DMS79 (cell line): ENCODE measurements at places on chromosomes 13 and 19.

DNA sequence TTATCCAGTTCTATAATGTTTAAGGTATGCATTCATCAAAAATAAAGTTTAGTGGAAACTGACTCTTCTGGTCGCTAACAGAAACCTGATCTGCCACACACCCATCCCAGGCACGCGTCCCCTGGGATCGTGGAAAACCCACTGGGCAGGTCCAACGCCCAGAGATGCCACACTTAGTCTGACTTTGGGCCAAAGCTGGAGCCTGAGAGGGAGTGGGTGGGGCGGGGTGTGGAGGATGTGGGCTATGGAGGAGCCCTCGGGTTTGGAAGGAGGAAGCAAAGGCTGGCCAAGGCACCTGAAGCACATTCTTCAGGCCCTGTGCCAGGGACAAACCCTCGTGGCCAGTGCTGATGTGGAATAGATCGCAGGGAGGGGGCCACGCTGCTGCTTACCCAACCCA, 2.5 kb downstream of the IGFL1 start:
- no peak for DNase-seq

- no peak for DNase-seq
These were observed 613.2 kb upstream of the KLF12 start for GRCh38 chr13:74747186-74747955.

DNA sequence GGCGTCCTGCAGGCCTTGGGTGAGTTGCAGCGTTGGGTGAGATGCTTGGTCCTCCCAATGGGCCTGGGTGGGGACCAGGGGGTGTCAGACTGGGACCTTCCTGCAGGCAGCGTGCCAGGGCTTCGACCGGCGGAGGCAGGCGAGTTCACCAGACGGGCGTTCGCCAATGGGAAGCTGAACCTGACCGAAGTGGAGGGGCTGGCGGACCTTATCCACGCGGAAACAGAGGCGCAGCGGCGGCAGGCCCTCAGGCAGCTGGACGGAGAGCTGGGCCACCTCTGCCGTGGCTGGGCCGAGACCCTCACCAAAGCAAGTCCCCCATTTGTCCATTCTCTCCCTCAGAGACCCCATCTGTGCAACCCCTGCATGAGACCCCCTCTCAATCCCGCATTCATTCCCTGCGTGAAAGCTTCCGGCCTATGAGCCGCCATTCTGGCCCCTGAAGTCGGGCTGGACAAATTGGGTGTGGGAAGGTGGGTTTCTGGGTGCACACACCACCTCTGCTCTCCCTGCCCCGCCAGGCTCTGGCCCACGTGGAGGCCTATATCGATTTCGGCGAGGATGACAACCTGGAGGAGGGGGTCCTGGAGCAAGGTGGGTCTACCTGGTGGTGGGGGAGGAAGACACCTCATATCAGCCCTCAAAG, 1.2 kb downstream of the GTPBP3 start:
- no peak for DNase-seq

- DNase-seq: no peak
These were observed 2.4 kb upstream of the SIX5 start for GRCh38 chr19:45771311-45771933.

DNA sequence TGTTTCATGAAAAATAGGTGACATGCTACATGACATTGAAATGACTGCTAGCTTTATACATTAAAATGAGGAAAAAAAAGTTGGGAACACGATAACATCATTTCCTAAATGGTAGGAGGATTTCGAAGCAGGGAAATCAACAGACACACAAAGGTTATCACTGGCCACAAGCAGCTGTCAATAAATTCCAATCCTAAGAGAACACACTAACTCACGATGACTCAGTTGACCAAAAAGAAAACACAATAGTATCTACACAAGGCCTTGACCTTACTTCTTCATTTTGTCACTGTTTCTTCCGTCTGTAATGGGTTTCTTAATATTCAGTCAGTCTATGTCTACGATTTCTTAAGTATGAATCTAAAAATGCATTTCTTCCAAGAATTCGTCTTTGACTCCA, 36.5 kb downstream of the STARD13 start:
- DNase-seq: no peak

- DNase-seq: no peak
These were observed 11.6 kb upstream of the RASA3 start for GRCh38 chr13:114143806-114144605.

DNA sequence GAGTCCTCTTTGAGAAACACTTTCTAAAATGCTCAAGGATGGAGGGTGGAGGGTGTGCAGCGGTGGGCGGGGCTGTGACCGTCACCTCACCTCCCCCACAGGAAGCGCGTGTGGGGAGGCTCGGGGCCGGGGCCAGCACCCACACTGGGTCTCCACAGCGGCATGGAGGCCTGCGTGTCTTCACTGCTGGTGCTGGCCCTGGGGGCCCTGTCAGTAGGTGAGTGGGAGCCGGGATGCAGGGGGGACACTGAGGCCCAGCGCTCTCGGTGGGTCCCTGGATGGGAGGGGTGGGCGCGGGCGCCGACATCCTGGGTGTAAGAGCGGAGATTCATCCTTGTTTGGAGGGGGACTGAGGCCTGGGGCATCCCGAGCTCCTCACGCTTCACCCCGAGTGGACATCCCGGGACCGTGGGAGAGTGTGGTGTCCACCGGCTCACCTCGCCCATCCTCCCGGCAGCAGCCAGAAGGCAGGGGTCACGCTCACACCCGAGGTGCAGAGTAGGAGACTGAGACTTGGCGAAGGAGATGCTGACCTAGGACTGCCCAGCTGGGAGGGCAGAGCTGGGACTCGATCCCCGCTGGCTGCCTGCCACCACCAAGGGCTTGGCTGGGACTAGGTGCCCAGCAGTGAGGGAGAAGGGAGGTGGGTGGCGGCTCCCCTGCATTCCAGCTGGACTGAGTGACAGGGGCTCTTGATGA, at the start of gene GZMM:
Gene GZMM, plus strand, starts transcription at position 144 of the 699 bp plus-strand sequence. Its CDS starts 19 bp downstream, at position 163.
- DNase-seq: no peak

DNA sequence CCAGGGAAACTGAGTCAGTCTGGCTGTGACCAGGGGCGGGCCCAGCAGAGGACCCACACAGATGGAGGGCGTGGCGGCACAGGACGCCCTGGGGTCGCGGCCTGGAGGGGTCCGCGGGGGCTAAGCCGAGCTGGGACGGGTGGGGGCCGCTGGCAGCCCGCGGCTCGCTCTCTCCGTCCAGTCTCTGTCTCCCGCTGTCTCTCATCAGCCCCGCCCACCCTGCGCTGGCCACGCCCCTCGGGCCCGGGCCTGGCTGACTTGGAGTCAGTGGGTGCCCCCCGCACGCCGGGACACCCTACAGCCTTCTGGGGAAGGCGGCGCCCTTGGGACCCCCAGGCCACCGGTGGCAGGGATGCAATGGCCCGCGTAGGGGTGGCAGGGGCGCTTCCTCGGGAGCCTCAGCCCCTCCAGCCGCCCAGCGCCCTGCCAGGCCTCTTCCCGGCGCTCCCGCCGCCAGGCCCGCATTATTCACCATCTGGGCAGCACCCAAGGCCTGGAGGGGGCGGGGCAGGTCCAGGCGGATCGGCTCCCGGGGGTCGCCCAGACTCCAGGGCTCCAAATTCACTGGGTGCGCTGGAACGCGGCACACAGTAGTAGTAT, at the start of gene TBXA2R:
Gene TBXA2R, minus strand, starts transcription at position 186 of the 600 bp plus-strand sequence. CDS start 6,241 bp downstream, outside the sequence.
- DNase-seq: no peak

- DNase-seq: no peak
These were observed 611.4 kb downstream of the PCDH9 start for GRCh38 chr13:66618702-66619101.

DNA sequence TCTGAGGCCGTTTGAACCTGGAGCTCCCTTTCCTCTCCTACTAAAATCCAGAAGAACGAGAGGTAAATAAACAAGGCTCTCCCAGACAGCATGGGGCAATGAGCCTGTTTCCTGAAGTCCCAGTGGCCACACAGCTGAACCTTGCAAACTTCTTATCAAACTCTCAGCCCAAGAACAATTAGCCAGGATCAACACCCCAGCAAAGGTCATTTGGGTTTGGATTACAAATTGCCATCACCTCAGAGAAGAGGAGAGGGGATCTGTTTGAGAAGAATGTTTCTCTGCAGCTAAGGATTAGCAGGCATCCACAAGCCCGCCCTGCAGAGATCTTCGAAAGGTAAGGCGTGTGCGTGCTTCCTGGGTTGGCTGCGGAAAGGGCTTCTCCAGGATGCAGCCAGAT, 201.9 kb upstream of the SOX1 start:
- DNase-seq: no peak

- DNase-seq: no peak
These were observed 121.7 kb downstream of the ZNF429 start for GRCh38 chr19:21626924-21627697.

GRCh38 chr13:93411186-93411680, 184.6 kb downstream of the GPC6 start:
- no peak for DNase-seq

GRCh38 chr19:17576758-17577456, 21.5 kb downstream of the COLGALT1 start:
- no peak for DNase-seq

DNA sequence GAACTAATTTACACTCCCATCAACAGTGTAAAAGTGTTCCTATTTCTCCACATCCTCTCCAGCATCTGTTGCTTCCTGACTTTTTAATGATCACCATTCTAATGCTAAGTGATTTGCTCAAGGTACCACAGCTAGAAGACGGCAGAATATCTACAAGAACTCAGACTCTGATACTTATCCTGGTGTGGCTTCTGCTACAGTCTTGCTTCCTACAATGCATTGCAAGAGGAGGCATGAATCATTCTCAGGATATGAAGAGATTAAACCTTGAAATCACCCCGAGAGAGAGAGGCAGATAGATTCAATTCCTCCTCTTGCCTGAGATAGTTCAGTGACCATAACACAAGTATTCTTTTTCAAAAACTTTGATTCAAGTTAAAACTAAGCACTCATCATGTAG, 306.4 kb downstream of the TBC1D4 start:
- DNase-seq: no peak

DNA sequence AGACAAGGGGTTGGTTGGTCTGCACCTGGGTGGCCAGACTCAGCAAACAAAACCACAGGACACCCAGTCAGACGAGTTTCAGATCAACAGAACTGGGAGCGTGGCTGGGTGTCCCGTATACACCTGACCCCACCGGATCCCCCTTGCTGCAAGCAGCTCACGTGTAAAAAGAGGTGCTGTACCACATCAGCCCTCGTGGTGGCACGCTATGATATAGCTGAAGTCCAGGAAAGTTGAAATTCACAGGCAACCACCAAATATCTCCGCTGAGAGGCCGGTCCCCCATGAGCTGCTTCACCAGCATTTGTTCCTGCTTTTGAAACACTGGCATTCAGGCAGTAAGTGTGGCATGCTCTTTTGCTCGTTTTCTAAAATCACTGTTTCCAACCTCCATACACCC, 92.3 kb downstream of the TUBA3C start:
- DNase-seq: no peak

DNA sequence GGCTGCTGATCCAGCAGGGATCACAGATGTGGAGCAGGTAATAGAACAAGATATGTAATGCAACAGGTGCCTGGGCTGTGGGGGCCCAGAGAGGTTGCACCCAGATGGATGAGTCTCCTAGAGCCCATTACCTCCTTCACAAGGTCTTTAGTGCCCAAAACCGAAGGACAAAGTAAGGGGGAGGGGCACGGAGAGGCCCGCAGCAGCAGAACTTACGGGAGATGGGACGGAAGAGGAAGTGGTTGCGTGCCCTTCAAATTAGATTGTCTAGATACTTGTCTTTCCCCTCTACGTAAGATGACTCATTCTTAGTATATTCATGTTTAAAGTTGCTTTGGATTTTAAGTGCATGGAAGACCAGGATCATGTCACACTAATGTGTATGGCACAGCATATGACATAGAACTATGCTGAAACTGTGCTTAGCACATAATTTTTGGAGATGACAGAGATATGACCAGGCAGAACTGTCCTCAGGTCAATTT, 5.7 kb upstream of the MRPS31 start:
- DNase-seq: no peak

- DNase-seq: no peak
These were observed 23.4 kb downstream of the IPO5 start for GRCh38 chr13:97976610-97977521.

- no peak for DNase-seq
These were observed 4.6 kb upstream of the ZNF845 start for GRCh38 chr19:53328967-53329366.

- DNase-seq: peak; percentile 85
These were observed 441 bp upstream of the ZNF559 start for GRCh38 chr19:9323557-9323918.

GRCh38 chr13:33212396-33212795, 73.2 kb downstream of the STARD13 start:
- no peak for DNase-seq

GRCh38 chr19:45558399-45558878, 26.2 kb downstream of the OPA3 start:
- DNase-seq: no peak

DNA sequence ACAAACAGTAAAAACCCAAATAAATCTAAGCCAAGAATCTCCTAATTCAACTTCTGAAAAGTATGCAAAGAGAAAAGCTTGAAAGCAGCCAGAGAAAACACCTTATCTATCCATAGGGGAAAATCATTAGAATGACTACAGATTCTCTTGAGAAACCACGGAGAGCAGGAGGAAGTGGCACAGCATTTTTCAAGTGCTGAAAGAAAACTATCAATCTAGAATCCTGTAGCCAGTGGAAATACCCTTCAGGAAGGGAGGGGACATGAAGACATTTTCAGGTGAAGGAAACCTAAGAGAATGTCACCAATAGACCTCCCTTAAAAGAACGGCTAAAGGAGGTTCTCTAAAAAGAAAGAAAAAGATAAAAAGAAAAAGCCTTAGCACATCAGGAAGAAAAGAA, 66.2 kb upstream of the XPO4 start:
- no peak for DNase-seq

DNA sequence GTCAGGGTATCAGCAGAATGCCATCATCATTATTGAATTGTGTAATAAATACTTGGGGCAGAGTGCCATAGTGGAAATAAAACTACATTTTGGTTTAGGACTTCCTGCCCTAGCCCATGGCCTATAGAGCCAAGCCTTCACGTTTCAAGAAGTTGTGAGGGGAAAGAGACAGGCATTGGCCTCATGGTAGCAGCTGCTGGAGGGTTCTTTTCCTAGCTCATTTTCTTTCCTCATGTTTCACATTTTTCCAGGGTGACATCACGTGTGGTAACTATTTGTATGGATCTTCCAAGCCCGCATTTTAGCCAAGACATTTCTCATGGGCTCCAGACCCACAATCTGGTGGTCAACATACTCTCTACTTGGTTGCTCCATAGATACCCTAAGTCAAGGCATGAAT, 80.4 kb downstream of the LRCH1 start:
- DNase-seq: no peak

GRCh38 chr13:23488442-23488841, 54.9 kb upstream of the SACS start:
- DNase-seq: peak; percentile 10

DNA sequence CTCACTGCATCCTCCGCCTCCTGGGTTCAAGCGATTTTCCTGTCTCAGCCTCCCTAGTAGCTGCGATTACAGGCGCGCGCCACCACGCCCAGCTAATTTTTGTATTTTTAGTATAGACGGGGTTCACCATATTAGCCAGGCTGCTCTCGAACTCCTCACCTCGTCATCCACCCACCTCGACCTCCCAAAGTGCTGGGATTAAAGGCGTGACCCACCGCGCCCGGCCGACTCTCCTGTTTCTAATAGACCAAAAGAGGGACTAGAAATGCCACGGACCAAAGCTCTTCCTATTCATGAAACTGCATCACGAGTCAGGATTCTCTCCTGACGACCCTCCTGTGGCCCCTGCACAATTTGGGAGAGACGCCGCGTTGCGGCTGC, 563 bp downstream of the ZNF43 start:
- DNase-seq: no peak

GRCh38 chr13:108185223-108185622, 30.1 kb downstream of the LIG4 start:
- no peak for DNase-seq
